Esophagus squamous epithelium (tissue), 5 donors: ENCODE measurements at places on chromosomes 12 and 14.
A peak's percentile ranks its signal among the peaks of the same experiment; 100 is the strongest.

DNA sequence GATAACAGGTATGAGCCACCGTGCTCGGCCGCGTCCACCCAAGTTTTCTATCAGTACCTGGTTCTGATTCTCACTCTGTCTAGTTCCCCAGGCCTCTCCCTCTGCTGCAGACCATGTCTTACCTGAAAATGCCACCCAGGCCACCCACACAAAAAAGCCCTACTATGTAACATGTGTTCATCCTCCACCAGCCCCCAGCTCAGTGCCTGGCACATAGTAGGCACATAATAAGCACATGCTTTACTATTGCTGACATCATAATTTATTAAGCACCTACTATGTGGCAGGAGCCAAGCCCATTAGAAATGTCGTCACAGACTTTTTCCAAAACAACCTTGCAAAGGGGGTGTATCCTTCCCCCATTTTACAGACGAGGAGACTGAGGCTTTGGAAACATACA, 37.8 kb downstream of the CMKLR1 start:
- peaks cover 54% of the 10 kb centered on the region for H3K4me1 ChIP-seq
- no peak overlapping the region for H3K4me3 ChIP-seq
- H3K27me3 ChIP-seq, result no peaks in the 10 kb centered on the region
- H3K27ac ChIP-seq, result no peak overlapping the region
- no peaks in the 10 kb centered on the region for H3K36me3 ChIP-seq
- no peak for DNase-seq

- H3K27ac ChIP-seq, result no peak overlapping the region
- H3K36me3 ChIP-seq, result no peaks in the 10 kb centered on the region
- H3K27me3 ChIP-seq, result no peaks in the 10 kb centered on the region
- DNase-seq, result no peak
These were observed 52.5 kb upstream of the PPP2R5C start for GRCh38 chr14:101708853-101709532.

DNA sequence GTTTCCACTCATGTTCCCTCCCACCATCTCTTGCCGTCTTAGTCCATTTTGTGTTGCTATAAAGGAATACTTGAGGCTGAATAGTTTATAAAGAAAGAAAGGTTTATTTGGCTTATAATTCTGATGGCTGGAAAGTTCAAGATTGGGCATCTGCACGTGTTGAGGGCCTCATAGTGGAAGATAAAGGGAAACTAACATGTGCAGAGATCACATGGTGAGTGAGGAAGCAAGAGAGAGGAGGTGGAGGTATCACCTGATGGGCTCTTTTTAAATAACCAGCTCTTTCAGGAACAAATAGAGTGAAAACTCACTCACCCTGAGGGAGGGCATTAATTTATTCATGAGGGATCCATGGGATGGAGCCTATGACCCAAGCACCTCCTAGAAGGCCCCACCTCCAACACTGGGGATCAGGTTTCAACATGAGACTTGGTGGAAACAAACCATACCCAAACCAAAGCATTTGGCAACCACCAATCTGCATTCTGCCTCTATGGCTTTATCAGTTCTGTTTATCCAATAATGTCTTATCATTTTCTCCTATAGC, 29.5 kb downstream of the MYO1H start:
- no peaks in the 10 kb centered on the region for H3K27me3 ChIP-seq
- no peak overlapping the region for H3K4me3 ChIP-seq
- no peaks in the 10 kb centered on the region for H3K36me3 ChIP-seq
- no peaks in the 10 kb centered on the region for H3K4me1 ChIP-seq

- no peak overlapping the region for H3K4me3 ChIP-seq
- no peak for DNase-seq
- H3K36me3 ChIP-seq, result no peaks in the 10 kb centered on the region
These were observed 280.9 kb upstream of the FLRT2 start for GRCh38 chr14:85248881-85249635.

DNA sequence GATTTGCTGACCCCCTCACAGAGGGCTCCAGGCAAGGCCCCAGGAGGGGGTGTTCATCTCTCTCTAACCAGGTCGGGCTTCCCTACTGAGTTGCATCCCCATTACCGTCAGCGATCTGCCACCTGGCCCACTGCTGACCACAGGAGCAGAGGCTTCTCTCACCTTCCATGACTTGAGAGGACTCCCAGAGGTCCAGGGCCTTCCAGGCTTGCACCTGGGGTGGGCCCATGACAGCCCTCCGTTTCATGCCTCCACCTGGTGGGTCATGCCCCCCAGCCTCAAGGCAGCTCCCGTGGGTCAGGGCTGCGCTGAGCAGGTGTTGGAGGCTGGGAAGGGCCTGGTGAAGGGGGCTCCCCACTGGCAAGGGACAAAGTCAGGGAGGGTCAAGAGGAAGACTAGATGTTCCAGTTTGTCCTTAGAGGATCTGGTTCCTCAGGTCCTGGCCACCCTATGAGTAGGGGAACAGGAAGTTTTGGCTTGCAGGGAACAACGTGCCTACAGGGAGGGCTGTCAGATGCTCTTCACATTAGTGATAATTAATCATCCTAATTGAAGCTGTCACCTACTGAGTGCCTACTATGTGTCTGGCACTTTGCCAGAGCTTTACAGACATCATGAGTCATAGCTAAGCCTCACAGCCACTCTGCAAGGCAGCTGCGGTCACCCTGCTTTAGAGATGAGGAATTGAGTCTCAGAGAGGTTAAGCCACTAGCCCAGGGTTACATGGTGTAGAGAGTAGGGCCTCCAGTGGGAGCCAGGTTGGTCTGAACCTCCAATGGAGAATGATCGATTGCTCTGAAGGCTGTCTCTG, 13.8 kb downstream of the NFKBIA start:
- H3K27ac ChIP-seq, result peak overlapping the region; percentile 64
- no peak overlapping the region for H3K4me3 ChIP-seq
- H3K4me1 ChIP-seq, result peaks cover 25% of the 10 kb centered on the region
- no peak for DNase-seq

DNA sequence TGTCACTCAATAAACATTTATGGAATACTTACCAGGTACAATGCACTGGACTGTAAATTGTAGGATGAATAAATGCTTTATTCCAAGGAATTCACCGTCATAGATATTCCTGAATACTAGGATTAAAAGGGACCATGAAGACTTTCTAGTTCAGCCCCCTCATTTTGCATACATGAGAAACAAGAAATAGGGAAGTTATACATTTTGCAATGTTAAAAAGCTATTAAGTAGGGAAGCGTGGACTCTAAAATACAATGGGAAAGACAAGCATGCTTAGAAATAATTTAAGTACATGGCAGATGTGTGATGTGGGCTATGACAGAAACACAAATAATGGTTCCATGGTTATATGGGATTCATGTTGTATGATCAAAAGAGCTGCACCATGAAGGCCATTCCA, 89.4 kb upstream of the SYT10 start:
- no peaks in the 10 kb centered on the region for H3K36me3 ChIP-seq
- H3K27me3 ChIP-seq, result no peaks in the 10 kb centered on the region
- no peak for DNase-seq
- H3K4me1 ChIP-seq, result no peaks in the 10 kb centered on the region
- H3K4me3 ChIP-seq, result no peak overlapping the region
- no peak overlapping the region for H3K27ac ChIP-seq

DNA sequence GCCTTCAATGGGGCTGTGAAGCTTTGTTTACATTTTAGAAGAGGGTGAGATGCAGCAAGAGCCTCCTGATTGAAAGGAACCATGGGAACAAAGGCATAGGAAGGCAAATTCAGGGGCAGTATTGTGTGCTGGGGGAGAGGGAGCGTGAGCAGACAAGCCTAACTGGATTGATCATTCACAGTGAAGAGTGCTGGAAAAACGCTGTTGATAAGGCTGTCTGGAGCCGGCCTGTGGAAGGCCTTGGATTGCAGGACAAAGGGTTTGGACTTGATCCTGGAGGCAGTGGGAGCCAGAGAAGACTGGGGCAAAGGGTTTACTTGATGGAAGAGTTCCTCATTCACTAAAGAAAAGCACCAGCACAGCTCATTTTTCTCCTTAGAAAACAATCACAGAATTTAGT, 160.5 kb downstream of the PAH start:
- no peak for DNase-seq
- no peaks in the 10 kb centered on the region for H3K36me3 ChIP-seq
- no peak overlapping the region for H3K27ac ChIP-seq
- H3K4me3 ChIP-seq, result no peak overlapping the region
- no peaks in the 10 kb centered on the region for H3K27me3 ChIP-seq
